ENCODE measurements at places on chromosomes 4 and X.

GRCh38 chr4:112410364-112410763 lies 105.6 kb downstream of the NEUROG2 start:
- no peak for DNase-seq

- no peak for DNase-seq
Measured at GRCh38 chrX:13899607-13900006, 82.7 kb upstream of the GPM6B start.

DNA sequence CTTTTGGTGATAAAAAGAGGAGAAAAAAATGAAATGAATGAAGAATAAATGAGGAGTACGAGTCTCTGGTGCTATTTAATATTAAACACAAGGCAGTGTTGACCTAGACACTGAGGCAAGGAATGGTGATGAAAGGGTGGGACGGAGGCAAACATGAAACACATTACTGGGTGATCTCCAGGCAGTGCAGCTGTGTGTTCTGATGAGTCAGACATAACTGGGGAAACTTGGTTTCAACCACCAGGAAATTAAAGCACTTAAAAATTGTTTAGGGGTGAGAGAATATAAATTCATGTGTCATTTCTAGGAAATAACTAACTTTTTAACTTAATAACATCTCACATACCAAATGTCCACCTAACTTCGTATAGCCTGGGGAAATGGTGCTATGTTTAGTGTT lies 19.7 kb upstream of the CXCL6 start:
- no peak for DNase-seq

DNA sequence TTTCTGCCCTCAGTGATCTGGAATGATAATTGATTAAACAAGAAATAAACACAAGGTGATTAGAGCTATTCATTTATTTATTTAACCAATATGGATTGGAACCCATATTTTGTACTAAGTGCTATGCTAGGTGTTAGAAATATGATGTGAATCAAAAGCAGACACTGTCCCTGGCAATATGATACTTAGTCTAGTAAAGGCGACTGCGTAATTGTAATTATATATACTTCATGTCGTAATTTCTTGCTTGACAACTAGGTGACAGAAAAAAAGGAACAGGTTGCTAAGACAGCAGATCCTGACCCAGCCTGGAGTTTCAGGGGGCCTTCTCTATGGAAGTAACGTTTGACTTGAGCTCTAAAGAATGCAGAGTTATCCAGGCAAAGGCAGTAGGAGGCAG lies 236.5 kb upstream of the F9 start:
- no peak for DNase-seq

- DNase-seq = no peak
Measured at GRCh38 chr4:22191565-22191964, 243.0 kb upstream of the KCNIP4 start.

- no peak for DNase-seq
Measured at GRCh38 chrX:38368774-38369173, 16.4 kb downstream of the OTC start.

DNA sequence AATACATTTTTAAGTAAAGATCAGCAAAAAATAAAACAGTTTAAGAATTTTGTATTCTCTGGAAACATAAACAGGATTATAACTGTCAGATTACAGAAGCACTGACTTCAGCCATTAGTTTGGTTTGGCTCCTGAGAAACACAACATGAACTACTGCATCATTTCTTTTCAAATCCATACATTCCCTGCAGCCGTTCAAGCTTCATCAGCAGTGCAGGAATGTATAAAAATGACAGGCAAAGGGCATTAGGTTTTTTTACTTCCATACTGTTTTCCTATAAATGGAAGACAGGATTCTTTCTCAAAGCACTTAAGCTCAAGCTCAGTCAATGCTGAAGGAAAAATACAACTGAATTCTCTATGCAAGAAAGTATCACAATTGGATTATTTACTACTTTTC lies 4.2 kb upstream of the MAB21L2 start:
- no peak for DNase-seq

GRCh38 chrX:135481696-135482179 lies 38.7 kb upstream of the INTS6L start:
- DNase-seq = no peak

GRCh38 chr4:38133711-38134480 lies 173.7 kb downstream of the PTTG2 start:
- DNase-seq = no peak

GRCh38 chr4:171007618-171008390 lies 805.4 kb upstream of the GALNTL6 start:
- DNase-seq = no peak

GRCh38 chr4:1297023-1297395 lies 7.3 kb downstream of the MAEA start:
- no peak for DNase-seq

GRCh38 chr4:76305033-76305687 lies 1.4 kb upstream of the STBD1 start:
- DNase-seq = no peak

DNA sequence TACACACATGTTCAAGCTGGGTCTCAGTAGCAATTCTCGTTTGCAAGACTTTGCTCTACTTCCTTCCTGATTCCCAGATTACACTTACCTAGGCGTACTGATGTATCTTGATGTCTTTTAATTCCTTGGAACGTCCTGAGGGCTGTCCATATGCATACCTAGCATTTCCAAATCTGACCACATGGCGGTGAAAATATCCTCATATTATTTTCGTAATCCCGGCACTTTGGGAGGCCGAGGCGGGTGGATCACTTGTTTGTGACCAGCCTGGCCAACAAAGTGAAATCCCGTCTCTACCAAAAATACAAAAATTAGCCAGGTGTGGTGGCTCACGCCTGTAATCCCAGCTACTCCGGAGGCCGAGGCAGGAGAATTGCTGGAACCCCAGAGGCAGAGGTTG lies 1786.3 kb upstream of the TENM3 start:
- no peak for DNase-seq

All from stimulated activated CD8-positive, alpha-beta memory T cell treated with anti-CD3 and anti-CD28 coated beads, Interleukin-15, amount 100 ng/mL, for 48 hours (primary cell).